Ascending aorta (tissue), 2 donors: ENCODE measurements at places on chromosomes 16 and 17.

- no peaks in the 10 kb centered on the region for H3K36me3 ChIP-seq
- peaks cover 19% of the 10 kb centered on the region for H3K4me1 ChIP-seq
- no peak for DNase-seq
These were observed 3.5 kb downstream of the ACBD4 start for GRCh38 chr17:45138911-45139532.

DNA sequence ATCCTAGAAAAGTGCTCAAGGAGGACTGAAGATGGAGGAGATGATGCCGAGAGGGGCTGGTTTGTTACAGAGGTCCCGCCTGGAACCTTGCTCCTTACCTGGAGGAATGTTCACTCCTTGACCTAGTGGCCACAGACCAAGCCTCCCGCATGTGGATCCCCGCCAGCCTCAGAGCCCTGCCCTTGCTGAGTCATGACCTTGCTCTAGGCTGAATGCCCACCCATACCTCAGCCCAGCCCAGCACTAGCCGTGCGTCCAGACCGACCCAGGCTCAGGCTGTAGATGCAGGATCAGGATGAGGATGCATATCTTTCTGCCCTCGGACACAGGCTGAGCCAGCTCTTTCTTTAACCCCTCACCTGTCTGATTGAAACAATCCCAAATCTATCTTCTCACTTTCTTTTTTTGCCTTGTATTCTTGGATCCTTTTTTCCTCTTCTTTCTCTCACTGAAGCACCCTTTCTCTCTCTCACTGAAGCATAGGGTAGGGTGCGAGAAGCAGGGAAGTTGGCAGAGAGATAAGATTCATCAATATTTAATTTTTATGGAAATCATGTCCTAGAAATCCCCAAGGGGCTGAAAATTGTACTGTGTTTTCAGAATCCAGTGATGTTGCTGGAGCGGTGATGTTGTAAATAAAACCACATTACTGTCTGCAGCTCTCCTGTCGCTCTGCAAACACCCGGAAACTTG lies 34.9 kb downstream of the WSCD1 start:
- H3K27me3 ChIP-seq, result no peaks in the 10 kb centered on the region
- no peak overlapping the region for H3K27ac ChIP-seq
- no peak overlapping the region for H3K4me3 ChIP-seq
- no peaks in the 10 kb centered on the region for H3K4me1 ChIP-seq

DNA sequence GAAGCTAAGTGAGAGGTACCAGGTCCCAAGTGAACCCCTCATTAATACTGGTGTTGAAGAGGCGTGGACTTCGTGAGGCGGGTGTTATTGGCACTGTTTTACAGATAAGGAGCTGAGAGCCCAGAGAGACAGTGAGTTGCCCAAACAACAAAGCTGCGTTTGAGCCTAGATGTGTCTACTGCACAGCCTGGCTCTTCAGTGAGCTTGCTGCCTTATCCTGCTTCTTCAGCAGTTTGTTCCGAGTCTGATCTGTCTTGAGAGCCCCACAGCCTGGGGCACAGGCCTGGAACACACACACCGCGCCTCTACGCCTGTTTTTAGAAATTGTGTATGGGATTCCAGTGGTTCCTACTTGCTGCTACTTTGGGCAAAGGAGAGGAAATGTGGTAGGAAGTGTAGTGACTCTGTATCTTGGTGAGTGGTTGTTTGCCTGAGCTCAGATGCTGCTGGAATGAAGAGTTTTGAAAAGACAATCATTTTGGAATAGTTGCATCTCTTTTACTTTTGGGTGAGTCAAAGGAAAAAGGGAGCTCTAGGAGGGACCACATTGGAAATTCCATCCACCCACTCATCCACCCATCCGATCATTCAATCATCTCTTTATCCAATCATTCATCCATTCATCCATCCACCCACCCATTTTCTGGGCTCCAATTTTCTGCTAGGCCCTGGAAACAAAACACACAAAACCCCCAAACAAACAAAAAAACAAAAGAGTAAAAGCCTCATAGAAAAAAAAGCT lies 22.3 kb upstream of the PLCG2 start:
- no peak overlapping the region for H3K4me3 ChIP-seq
- H3K27me3 ChIP-seq, result no peaks in the 10 kb centered on the region
- H3K36me3 ChIP-seq, result no peaks in the 10 kb centered on the region
- no peak for DNase-seq

DNA sequence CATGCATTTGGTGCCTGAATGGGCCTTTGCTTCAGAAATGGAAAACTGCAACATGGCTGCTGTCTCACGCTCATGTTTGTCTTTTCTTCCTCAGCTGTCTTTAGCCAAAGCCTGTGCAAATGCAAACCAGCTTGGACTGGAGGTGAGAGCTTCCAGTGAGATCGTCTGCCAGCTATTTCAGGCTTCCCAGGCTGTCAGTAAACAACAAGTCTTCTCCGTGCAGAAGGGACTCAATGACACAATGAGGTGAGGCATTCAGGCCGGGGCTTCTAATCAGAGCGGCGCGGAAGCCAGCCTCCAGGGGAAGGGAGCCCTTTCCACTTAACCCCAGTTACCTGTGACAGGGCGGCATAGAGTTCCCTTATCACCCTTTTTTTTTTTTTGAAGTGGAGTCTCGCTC lies 14.3 kb downstream of the CCNF start:
- H3K4me3 ChIP-seq, result no peak overlapping the region
- H3K27me3 ChIP-seq, result no peaks in the 10 kb centered on the region
- H3K36me3 ChIP-seq, result peaks cover 5% of the 10 kb centered on the region
- no peaks in the 10 kb centered on the region for H3K4me1 ChIP-seq
- no peak for DNase-seq

GRCh38 chr17:19750835-19751234 lies 2.7 kb upstream of the ALDH3A1 start:
- DNase-seq, result no peak
- no peak overlapping the region for H3K4me3 ChIP-seq
- no peaks in the 10 kb centered on the region for H3K36me3 ChIP-seq
- H3K4me1 ChIP-seq, result peaks cover 10% of the 10 kb centered on the region
